Smooth muscle cell of the pulmonary artery (primary cell): ENCODE measurements at places on chromosomes 5 and 9. TPM values are rescaled to one million over a fixed set of nuclear protein-coding genes. Genes with fewer than 3 reads are reported as not detected.

Gene ABO
- total RNA-seq: not detected in 2 replicates

Gene SHISAL2B
- total RNA-seq: not detected in 2 replicates

Gene ERCC8
- 12.6 and 15.7 TPM in 2 replicates for total RNA-seq

Gene LCN9
- not detected in 2 replicates for total RNA-seq
